ENCODE measurements at places on chromosomes 16 and 17.

GRCh38 chr17:80374732-80375585 is 40.0 kb upstream of the ENDOV start:
- no peak for DNase-seq

DNA sequence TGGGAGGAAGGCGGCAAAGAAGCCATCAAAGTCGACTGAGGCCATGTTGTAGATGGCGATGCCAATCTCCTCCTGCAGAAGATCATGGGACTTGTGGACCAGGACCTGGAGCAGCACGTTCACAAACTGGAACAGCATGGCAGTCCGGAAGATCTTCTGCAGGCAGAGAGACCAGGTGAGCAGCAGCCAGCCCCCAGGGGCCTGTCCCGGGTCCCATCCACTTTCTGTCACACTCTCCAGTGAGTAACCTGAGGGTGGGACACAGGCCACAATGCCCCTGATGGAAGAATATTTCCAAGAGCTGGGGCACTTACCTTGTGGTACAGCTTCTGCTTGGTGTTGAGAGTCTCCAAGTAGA is 38.0 kb upstream of the GSG1L start:
- no peak for DNase-seq

DNA sequence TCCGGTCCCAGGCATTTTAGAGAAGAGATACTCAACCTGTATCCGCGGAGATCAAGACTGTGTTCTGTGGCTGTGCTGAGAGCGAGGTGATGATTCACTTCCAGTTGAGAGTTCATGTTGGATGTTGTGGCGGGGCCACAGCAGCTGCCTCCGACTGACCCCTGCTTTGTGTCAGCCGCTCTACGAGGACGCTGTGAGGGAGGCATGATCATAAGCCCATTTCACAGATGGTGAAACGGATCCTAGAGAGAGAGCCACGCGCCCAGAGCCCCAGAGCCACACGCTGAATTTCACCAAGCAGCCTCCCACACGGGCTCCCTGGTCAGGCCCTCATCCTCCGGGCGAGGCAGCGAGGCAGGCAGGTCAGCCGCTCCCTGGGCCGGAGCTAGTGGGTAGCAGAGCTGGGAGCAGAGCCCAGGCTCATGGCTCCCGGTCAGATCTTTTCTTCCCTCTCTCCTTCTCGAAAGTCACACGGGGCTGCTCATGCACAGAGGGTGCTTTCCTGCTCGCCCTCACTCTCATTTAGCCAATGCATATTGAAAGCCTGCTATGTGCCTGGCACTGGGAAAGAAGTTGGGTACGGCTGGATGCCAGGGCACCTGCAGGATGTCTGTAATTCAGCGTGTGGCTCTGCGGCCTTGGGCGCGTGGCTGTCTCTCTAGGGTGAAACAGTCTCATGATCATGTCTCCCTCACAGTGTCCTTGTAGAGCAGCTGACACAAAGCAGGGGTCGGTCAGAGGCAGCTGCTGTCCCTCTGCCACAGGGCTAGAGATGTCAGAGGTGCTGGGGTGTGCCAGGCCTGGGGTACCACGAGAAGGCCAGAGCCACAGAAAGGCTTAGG is 155.6 kb upstream of the CHMP6 start:
- no peak for DNase-seq

- DNase-seq: peak; percentile 60
Measured at GRCh38 chr16:49019081-49019633, 262.5 kb downstream of the CBLN1 start.

- DNase-seq: no peak
Measured at GRCh38 chr17:57544401-57544800, 200.7 kb downstream of the CCDC182 start.

GRCh38 chr17:62761884-62762283 is 46.2 kb downstream of the MARCHF10 start:
- no peak for DNase-seq

DNA sequence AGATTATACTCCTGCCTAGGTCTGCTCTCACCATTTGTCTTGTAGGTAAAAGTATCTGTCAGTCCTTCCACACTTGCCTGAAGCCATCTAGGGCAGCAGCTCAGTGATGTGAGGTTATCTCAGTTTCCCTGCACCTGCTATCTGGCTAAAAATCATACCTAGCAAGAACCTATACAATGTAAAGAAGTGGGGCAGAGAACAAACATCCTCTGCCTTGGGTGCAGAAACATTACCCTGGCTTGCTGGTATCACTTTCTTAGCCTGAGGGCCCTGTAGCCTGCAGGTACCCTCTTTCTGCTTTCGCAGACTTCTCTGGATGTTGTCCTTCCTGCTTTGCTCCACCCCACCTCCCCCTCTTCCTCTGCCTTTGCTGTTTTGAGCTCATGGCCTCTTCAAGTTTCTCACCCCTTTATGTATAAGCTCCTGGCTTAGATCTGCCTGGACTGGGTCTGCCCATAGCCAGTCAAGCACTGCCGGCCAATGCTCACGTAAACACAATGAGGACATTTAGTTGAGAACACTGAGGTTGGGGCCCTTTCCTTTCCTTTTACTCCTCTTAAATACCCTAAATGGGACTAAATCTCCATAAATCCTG is 8.7 kb upstream of the SDK2 start:
- DNase-seq: no peak

- DNase-seq: no peak
Measured at GRCh38 chr17:44108440-44109311, 14.8 kb downstream of the HDAC5 start.

DNA sequence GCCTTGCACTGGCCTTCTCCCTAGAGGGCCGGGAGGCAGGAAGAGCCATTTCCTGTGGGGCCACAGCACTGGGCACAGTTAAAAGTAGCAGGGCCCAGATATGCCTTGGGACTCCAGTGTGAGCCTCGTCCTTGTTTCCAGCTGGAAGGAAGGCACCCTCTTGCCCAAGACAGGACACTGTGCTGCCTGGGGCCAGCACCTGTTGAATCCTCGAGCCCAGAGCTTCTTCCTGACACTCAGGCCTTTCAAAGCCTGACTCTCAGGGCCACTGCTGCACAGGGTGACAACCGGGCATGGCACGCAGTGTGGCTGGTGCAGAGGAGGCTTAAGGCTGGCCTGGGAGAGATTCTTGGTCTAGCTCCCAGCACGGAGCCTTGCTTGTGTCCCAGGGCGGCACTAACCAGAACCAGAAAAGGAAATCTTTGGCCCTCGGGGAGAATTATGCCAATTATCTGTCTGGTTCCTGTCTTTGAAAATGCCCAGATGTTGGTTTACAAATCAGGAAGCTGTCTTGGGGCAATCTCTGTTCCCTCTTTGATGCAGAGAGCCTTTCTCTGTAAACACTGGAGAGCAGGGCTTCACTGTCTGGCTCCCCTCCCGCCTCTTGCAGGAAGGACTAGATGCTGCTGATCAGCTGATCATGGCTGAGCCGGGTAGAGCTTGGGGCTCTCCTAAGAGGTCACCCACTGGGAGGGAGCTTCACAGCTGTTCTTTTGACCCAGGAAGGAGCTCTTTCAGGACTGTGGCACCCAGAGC is 11.1 kb downstream of the LDHD start:
- DNase-seq: no peak
